ENCODE measurements at places on chromosomes 12 and 14.

- DNase-seq, result no peak
These were observed 387.9 kb downstream of the DAD1 start for GRCh38 chr14:22200977-22201605.

GRCh38 chr12:49990273-49990672 is 17.5 kb downstream of the AQP6 start:
- DNase-seq, result no peak

- no peak for DNase-seq
These were observed 7.8 kb downstream of the ACOT4 start for GRCh38 chr14:73599499-73599898.

DNA sequence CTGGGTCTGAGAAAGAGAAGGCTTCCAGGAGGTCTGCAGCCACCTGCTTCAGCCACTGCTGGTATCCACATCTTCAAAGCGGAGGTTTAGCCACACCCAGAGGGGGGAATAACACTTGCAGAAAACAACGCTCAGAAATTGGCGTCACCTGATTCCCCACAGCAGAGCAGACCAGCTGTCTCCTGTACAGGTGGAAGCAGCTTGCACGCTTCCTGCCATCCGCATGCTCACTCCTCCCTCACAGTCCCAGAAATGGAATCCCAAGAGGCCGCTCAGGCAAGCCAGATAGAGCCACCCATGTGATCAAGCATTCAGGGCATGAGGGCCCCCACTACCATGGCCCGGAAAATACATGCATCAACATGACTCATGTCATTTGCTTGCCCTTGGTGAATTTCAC is 112.2 kb upstream of the DIO3 start:
- no peak for DNase-seq

DNA sequence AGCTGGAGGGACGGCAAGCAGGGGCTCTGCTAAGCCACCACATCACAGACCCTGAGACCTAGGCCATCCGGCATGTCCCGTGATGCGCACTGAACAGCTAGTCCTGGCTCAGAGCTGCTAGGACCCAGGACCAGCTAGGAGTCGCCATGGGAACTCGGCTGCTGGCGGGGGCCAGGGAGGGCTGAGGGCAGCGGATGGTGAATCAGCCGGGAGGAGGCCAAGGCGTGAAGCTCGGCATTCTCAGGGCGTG is 5.1 kb downstream of the AHNAK2 start:
- DNase-seq, result no peak

GRCh38 chr12:78096909-78097597 is 266.4 kb downstream of the NAV3 start:
- no peak for DNase-seq

DNA sequence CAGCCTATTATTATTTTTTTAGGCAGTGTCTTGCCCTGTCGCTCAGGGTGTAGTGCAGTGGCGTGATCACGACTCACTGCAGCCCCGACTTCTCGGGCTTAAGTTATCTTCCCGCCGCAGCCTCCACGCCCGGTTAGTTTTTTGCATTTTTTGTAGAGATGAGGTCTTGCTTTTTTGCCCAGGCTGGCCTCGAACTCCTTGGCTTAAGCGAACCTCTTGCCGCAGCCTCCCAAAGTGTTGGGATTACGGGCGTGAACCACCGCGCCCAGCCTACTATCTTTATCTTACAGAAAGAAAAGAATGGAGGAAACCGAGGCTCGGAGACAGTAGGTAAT is 507 bp upstream of the PTPN11 start:
- no peak for DNase-seq
